Nucleus accumbens (tissue), 56 donors: ENCODE measurements at places on chromosomes 6 and 20.

DNA sequence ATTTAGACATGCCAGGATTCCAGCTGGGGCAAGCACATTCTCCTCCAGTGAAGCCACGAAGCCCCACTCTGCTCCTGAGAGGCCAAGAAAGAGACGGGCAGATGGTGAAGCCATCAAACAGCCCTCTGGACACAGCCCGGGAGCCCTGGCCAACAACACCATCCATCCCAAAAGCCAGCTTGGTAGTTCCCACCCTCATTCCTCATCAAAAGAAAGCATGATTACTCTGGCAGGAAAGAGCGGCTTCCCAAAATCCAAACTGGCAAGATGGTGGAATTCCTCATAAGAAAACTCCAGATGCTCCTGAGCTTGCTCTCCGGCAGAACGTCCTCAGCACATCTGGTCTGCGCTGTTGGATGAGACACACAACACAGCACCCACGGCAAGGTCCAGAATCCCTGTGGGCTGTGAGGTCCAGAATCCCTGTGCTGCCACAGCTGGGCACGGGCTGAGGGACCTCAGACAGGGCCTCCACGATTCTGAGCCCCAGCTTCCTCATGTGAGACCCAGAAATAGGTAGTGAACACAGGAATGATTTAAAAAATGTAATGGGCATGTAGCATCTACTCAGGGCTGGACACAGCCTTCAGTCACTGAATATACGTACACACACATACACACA, 52.6 kb downstream of the THBS2 start:
- no peak for DNase-seq

GRCh38 chr6:26552640-26553188, 14.5 kb downstream of the HMGN4 start:
- DNase-seq = no peak

DNA sequence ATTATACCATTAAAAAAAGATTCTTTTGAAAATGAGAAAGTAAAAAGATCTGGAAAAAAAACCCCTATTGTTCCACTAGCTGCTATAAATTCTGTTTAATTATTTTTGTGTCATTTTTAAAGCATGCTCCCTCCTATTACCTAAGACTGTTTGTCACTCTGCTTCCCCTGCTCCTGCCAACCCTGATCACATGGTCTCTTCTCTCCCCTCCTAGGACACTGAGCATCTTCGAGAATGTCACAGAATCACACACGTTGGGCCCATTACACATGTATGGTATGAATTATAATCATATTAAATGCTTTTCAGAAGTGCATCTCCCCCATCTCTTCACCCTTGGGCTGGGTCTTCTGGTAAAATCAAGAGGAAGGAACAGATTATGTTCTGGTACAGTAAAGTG, 6.2 kb downstream of the SNAP91 start:
- DNase-seq = no peak

DNA sequence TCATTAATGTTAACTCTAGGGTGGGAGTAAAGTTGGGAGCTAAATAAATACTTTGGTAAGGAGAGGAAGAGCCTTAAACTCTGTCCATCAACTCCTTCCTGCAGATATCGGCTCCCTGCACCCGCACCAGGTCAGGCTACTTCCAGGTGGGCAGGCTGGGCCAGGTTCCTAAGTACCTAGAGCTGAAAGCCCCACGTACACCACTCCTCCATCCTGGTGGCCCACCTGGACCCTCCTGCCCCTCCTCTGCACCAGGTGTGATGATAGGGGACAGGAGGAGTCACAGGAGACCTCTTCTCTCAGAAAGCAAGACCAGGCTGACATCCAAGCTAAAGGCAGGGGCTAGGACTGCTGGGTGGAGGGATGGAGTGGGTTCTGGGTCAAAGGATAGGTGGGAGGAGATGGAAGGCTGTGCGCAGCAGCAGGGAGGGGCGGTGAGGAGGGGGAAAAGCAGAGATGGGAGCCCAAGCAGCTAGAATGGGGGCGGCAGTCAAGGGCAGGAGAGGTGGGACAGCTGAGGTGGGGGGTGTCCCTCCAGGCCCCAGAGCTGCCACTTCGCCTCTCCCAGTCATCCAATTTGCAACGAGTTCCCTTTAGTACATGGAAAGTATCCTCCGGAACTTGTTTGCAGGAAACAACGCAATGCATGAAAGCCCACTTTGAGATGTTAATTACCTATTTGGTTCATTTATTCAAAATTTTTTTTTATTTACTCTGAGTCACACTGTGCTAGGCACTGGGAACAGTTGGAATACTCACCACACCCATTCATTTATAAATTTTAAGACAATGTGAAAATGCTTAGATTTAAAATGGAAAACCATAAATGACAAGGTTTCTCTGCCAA, 15.2 kb upstream of the TOX2 start:
- DNase-seq = no peak

DNA sequence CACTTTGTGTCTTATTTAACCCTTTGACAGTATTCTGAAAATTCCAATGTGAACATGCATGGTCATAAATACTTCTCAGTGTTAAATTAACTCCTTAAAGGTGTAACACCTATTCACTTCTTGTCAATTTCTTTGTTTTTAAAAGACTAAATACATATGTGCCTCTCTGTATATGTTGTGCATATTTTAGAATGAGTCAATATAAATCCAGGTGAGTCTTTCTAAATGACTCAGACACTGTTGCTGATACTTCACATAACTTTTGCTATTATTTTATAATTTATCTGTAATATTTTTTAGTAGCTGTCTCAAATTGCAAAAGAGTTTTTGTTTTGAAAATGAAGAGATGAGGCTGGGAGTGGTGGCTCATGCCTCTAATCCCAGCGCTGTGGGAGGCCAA, 36.0 kb downstream of the TIAM2 start:
- DNase-seq = no peak
